ENCODE measurements at places on chromosomes 11 and 22.

DNA sequence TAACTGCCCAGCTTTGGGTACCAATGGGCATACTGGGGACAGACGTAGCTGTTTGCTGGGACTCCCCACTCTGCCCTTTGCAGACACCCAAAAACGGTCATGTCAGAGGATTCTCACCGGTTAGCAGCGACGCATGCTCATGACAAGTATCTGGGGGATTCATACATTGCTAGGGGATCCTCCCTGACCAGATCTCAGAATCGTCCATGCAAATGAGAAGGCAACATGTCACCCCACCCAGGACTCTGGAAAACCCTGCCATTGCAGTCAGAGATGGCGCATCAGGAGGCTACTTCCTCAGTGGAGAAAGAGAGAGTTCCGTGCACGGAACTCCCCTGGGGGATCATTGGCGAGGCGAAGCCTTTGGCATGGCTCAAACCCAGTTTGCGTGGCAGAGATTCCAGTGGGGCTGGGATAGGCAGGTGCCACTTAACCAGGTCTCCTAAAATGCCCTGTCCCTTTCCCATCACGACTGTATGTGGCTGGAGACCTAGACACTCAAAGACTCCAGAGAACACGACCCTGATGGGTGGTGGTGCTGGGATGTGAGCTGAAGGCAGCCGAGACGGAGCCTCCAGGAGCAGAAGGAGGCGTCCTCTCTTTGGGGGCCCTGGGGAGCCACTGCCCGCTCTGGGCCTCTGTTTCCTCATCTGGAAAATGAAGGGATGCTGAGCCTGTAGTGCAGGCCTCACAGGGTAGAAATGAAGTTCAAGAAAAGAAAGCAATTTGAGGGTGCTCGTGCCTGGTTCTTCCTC lies 4.9 kb downstream of the RGL4 start:
- peak; percentile 41 for DNase-seq

GRCh38 chr11:39365809-39366436 lies 2093.5 kb downstream of the LRRC4C start:
- DNase-seq: no peak

DNA sequence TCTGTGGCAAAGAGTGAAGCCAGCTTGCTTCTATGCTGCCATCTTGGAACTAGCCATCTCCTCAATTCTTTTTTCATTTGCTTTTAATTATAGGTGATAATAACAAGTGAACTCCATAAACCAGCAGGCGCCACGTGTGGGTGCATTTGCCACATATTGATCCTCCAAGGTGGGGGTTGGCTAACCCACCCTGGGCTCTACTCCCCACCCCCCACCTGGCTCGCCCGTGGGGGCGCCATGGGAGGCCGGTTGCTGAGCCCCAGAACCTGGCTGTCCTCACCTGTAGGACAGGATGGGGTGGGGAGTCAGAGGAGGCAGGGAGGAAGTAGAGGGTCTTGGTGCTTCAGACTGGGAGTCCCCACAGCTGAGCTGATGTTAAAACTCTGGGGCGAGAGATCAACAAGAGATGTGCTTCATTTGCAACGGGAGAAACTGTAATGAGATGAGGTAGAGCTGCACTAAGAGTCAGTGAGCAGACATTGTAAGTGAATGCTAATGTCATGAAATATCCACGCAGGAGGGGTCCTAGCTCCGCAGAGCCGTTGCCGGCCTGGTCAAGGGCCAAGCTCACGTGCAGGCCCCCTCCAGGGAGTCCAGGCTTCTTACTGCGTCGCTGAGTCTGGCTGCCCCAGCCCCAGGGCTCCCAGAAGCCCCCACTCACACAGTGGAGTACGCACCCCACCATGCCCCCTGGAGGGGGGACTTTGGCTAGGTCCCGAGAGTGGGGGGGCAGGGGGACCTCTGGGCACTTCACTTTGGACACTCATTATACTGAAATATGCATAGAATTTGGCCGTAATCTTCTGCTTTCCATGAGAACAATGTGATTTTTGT lies 59.4 kb downstream of the BRD1 start:
- no peak for DNase-seq

DNA sequence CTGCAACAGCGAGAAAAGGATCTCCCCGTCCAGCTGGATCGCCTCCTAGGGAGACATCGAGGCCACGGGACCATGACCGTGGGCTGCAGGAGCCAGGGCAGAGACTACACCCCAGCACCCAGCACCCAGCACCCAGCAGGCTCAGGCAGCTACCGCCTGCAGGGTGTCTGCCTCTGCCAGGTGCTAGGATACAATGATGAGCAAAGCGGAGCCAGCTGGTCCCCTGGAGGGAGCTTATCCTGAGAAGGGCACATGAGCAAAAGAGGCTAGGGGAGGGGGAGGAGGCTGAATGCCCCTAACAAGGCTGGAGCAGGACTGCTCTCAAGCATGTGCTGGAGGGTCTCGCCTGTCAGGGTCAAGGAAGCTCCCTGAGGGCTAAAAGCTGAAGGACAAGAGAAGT lies 4.8 kb upstream of the CASTOR1 start:
- no peak for DNase-seq

- DNase-seq: no peak
Measured at GRCh38 chr11:105975128-105975527, 46.9 kb downstream of the MSANTD4 start.

DNA sequence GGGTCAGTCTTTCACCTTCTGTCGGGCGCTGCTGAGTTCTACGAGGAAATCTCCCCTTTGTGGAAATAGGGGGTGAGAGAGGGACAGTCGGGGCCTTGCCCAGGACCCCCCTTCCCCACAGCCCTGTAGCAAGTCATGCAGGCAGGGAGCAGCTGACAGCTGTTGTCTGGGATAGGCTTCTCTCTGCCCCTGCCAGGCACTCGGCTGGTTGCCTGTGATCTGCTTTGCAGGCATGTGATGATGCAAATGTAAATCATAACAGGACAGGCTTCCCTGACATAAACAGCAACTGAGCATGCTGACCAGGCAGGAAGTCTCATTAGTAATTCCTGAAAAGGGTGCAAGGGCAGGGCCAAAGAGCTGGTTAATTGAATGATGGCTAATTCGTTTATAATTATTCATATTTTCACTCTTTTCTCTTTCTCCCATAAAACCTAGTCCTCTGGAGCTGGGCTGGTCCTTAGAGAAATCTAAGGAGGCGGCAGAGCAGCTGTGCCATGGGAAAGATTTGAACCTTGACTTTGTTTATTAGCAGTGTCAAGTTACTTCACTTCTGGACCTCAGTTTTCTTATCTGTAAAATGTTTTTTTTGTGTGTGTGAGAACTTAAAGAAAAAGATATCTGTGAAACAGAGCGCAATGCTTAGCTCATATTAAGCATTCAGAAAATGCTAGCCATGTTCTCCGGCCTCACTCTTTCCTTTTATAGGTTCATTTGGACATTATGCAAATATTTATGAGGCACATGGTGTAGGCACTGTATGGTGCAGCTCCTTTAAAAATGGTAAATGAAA lies 129.7 kb downstream of the LDLRAD3 start:
- no peak for DNase-seq

DNA sequence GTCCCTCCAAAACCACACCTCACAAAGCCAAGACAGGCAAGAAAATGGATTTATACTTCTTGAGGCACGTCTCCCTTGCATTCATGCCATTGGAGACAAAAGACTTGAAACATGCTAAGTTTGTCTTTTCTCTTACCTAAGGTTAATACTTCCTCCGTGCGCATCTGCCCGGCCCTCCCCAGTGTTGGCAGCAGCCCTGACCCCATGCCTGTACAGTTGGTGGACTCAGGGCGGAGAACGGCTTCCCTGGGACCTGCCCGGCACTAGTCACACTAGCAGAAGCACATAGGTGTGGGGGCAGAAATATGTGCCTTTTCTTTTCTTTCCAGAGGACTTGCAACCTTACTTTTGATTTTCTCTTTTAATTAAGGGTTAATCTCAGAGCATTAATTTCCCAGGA lies 45.2 kb upstream of the FLI1 start:
- no peak for DNase-seq

DNA sequence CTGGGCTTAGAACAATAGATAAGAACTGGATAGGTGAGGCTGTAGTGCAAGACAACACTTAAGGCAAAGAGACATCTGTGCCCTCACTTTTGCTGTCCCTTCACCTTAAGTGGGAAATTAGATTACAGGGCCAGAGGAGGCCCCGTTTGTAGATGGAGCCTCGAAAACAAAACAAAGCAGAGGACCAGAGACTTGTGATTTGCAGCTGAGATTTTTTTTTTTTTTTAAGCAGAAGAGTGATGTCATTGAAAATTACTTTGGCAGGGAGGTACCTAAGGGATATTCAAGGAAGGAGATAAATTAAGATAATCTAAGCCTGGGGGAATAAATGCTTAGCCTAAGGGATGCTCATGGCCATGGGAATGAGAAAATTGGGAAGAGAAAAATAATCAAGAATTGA lies 31.4 kb downstream of the ZC3H12C start:
- DNase-seq: no peak

- DNase-seq: peak; percentile 26
Measured at GRCh38 chr11:3103076-3103475, 45.9 kb upstream of the CARS1 start.

- DNase-seq: no peak
Measured at GRCh38 chr11:82003671-82004515, 729.8 kb downstream of the FAM181B start.

DNA sequence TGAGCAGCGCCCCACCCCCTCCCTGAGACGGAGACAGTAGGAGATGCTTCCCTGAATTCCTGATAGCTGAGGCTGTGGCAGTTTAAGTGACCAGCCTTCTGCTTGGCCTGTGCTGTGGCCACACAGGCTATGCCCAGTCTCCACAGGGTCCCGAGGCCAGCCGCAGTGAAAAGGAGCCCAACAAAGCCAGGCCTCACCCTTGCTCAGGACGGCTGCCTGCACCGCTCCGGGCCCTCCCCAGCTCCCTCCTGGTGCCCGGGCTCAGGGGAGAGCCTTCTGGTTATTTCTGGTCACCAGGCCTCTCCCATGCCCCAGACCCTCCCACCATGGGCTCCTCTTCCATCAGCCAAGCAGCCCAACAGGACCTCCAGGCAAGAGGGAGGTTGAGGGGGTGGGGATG lies 28.8 kb downstream of the LRRC10B start:
- DNase-seq: no peak

DNA sequence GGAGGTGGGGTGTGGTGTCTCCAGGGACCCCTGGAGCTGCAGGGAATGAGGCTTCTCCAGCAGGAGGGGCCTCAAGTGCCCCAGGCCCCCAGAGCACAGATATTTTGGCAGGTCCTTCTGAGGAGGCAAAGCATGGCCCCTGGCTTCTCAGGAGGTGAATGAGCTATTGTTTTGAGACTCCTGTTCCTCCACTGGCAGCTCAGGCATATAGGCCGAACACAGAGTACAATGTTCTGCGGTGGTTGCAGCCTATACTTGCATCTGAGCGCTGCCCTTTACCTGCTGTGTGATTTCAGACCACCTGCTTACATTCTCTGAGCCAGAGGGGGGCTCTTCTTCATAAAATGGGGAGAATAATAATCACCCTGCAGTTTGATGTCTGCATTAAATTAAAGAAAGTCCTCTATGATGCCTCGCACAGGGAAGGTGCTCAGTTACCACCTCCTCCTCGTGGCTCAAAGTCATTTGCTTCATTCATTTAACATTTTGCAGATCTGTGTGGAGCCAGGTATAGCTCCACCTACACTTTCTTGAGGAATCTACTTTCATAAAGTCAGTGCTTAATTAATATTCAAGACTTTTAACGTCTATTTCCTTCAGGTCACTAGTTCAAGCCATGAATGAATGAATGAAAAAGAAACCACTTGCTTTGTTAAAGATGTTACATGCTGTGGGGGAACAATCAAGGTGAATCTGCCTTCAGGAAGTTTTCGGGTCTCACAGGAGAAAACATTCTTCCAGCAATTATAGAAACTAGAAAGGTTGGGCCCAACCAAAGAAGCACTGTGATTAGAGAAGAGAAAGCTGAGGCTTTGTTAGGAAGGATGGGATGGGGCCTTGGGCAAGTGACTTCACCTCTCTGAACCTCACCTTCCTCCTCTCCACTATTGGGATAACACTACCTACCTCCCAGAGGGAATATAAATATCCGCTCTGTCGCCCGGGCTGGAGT lies 68.4 kb downstream of the ADAMTS15 start:
- no peak for DNase-seq

GRCh38 chr11:67279589-67280340 lies 9.3 kb upstream of the ANKRD13D start:
- DNase-seq: no peak

GRCh38 chr11:62974848-62975522 lies 9.8 kb downstream of the SLC22A6 start:
- no peak for DNase-seq

- no peak for DNase-seq
Measured at GRCh38 chr22:45207981-45208664, 32.6 kb downstream of the KIAA0930 start.

DNA sequence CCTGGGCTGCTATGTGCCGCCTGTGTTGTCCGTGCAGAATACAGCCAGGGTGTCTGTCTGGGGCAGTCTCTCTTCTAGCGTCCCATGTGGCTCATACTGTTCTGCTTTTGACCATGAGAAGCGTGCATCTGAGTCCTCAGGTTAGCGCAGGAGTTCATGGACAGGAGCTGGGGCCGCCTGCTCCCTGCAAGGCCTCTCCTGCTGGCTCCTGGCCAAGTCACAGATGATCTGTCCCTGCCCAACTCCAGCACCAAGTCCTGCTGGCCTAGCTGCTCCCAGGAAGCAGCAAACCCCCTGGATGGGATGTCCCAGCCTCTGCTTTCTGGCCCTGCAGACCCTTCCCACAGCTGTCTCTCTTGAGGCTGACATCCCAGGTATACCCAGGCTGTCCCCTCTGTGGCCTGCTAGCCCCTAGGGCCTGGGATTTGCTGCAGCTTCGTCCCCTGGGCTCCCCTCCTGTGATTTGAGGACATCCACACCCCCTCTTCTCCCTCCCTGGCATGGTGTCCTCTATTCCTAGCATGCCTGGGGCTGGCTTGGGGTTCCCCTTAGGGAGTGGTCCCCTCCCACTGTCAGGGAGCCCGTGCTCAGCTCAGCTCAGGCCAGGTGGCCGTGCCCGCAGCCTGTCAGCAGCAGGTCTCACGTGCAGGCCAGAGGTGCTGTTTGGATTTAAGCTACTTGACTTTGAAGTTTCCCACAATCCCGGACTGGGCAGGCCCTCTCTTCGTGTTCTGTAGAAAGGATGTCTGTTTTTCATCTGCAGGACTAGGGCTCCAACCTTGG lies 17.8 kb downstream of the PRR5 start:
- no peak for DNase-seq

- peak; percentile 89 for DNase-seq
Measured at GRCh38 chr11:116791002-116791812, 472 bp downstream of the APOA5 start.

DNA sequence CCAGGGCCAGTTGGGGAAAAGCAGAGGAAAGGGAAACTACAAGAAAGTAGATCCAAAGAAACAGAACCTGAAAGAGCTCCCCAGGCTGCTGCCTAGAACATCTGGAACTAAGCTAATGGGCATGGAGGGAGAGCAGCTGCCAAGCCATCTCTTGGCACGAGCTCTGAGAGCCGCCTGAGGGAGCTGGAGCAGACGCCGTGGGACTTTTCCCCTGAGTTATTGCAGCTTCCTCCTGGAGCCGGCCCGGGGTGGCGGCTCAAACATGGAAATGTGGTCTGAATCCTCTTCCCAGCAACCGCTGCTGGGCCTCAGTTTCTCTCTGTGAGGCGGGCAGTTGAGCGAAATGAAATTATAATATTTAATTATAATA lies 41.8 kb downstream of the LIF start:
- peak; percentile 12 for DNase-seq

All from GM13976 (cell line).